ENCODE measurements at places on chromosomes 4 and X. TPM values are rescaled to one million over a fixed set of nuclear protein-coding genes. Genes with fewer than 3 reads are reported as not detected.

Gene VCX2
- not detected for total RNA-seq

Gene GALNTL6
- not detected for total RNA-seq

Gene PPP1R3F
- total RNA-seq = 11.3 TPM

Gene ZC4H2
- 20.5 TPM for total RNA-seq

Gene AR
- 13.4 TPM for total RNA-seq

Gene FRAS1
- 111 TPM for total RNA-seq

Gene CT45A2
- total RNA-seq = not detected

Gene XKRX
- 1.6 TPM for total RNA-seq

Gene DCK
- total RNA-seq = 27.4 TPM

Gene SFRP2
- total RNA-seq = 214 TPM

Gene ENAM
- total RNA-seq = not detected

Gene JCHAIN
- total RNA-seq = not detected

Gene NLGN3
- 15.3 TPM for total RNA-seq

Gene CSAG2
- not detected for total RNA-seq

Gene DMP1
- total RNA-seq = not detected

Gene UGT8
- 47.1 TPM for total RNA-seq

Gene PWWP3B
- 1.1 TPM for total RNA-seq

Data from GM23338 (cell line).